ENCODE measurements at places on chromosomes 4 and X. TPM values are rescaled to one million over a fixed set of nuclear protein-coding genes. Genes with fewer than 3 reads are reported as not detected.

- DNase-seq = no peak
- H3K36me3 ChIP-seq = no peaks in the 10 kb centered on the region
- H3K4me1 ChIP-seq = peaks cover 2% of the 10 kb centered on the region
- H3K27me3 ChIP-seq = peaks cover 5% of the 10 kb centered on the region
- no peak overlapping the region for H3K4me3 ChIP-seq
- no peak overlapping the region for H3K27ac ChIP-seq
Observed at GRCh38 chrX:2538031-2538757, 37.4 kb upstream of the DHRSX start.

DNA sequence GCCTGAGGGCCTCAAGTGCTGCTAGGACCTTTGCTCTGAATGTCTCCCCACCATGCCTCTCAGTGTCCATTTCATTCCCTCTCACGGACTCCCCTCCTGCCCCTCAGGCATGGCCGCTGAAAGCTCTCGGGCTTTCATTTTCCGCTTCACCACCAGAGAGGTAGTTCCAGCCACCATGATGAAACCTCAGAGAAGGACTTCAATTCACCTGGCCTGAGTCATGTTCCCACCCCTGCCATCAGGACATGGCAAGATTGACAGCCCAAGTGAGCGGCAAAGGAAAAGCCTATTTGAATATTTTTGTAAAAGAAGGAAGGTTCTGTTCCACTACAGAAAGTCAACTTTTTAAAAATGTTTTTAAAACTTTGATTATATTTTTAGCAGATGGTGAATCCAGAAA, 249.3 kb upstream of the GALNT7 start:
- H3K4me3 ChIP-seq = no peak overlapping the region
- no peaks in the 10 kb centered on the region for H3K4me1 ChIP-seq
- no peak for DNase-seq
- H3K27ac ChIP-seq = no peak overlapping the region

DNA sequence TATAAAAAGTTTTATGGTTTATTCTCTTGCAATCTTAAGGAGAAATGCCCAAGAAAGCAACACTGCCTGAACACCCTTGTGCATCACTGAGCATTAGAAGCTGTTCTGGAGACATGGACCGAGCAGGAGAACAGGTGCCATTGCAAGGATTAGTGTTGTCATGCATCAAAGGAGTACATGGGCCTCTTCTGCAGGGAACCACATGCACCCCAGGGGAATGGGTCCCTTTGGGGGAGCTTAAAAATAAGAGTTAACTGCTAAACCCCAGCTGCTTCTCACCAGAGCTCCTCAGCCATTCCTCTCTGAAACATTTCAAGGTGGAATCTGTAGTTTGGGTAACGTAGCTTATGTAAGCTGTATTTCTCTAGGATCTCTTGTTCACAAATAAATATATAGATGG, 353.0 kb upstream of the SLC7A11 start:
- H3K4me1 ChIP-seq = no peaks in the 10 kb centered on the region
- H3K36me3 ChIP-seq = no peaks in the 10 kb centered on the region
- no peak overlapping the region for H3K4me3 ChIP-seq
- no peak for DNase-seq
- no peaks in the 10 kb centered on the region for H3K27me3 ChIP-seq

DNA sequence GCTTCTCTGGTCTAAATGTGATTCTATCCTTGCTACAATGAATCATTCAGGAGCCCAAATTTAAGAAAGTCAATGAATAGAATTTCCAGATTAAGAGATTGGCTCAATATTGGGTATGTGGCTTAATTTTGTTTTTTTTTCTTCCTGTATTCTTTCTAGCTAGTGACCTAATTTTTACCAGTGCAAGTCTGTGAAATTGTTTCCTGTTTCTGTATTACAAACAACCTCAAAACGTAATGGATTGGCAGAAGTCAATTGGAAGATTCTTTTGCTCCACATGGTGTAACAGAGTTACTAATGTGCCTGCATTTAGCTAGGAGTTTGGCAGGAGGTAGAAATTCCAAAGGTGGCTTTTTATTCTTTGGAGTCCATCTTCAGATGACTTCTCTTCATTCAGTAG, 17.6 kb downstream of the DYNLT3 start:
- H3K27ac ChIP-seq = no peak overlapping the region
- H3K4me3 ChIP-seq = no peak overlapping the region
- peaks cover 15% of the 10 kb centered on the region for H3K4me1 ChIP-seq
- no peak for DNase-seq
- H3K27me3 ChIP-seq = no peaks in the 10 kb centered on the region

DNA sequence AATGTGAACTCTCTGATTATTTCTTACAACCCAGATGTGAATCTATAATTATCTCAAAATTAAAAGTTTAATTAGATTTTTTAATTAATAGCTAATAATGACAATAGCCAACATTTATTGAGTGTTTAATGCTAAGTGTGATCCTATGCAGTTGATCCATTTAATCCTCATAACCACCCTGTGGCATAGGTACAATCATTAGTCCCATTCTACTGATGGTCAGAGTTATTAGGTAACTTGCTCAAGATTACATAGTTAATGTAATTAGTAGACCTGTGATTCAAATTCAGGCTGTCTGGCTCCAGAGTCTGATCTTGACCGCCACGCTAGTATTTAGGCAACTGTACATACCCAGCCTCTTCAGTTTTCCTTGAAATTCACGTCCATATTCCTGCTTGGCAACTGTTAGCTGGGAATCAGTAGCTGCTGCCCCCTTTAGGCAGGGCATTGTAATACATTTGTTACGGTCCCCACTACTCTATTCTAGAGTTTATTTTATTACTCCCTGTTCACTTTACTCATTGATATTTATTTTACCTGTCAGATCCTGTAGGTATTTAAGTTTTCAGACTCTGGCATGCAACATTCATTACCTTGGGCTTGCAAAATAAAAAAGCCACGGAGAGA, 20.6 kb upstream of the TEC start:
- H3K36me3 ChIP-seq = no peaks in the 10 kb centered on the region
- H3K4me3 ChIP-seq = no peak overlapping the region
- no peak for DNase-seq
- no peaks in the 10 kb centered on the region for H3K4me1 ChIP-seq

DNA sequence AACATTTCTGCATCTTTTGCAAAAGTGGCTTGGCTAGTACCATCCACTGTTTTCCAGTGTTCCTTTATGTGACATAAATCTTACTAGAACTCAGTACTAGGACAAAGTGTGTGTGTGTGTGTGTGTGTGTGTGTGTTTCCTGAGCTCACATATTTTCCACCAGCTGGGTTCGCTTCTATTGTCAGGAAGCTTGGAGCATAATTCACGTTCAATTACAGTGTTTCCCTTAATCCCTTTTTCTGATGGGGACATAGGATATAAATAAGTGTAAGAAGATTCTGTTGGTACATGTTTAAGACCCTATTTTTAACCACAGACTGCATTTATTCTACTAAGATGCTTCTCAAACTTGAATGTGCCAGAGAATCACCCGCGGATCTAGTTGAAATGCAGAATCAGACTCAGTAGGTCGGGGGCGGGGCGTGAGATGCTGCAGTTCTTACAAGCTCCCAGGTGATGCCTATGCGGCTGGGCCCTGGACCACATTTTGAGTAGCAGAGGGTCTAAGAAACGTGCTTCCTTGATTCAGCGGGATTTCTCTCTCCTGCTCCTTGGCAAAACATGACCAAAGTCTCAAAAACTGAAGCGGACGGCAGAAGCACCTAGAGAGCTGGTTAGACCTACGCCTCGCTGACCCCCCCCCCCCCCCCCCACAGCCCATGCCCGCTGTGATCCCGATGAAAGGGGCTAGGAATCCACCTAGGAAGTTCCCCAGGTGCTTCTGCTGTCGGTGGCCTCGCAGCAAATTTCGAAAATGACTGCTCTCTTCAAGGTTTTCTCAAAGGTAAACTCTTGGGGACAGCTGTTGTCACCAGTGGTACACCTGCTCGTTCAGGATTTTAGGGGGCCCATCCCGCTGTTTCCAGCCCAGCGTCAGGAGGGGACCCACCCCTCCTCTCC, 797 bp downstream of the CD99L2 start:
- peaks cover 2% of the 10 kb centered on the region for H3K4me1 ChIP-seq
- peak overlapping the region; percentile 75 for H3K4me3 ChIP-seq
- H3K36me3 ChIP-seq = no peaks in the 10 kb centered on the region
- no peaks in the 10 kb centered on the region for H3K27me3 ChIP-seq
- peak; percentile 18 for DNase-seq

- H3K27me3 ChIP-seq = no peaks in the 10 kb centered on the region
- no peak overlapping the region for H3K4me3 ChIP-seq
Observed at GRCh38 chrX:102085706-102086105, 39.8 kb upstream of the TCEAL2 start.

GRCh38 chr4:107066621-107067020, 30.5 kb upstream of the DKK2 start:
- no peak overlapping the region for H3K4me3 ChIP-seq
- no peak overlapping the region for H3K27ac ChIP-seq
- H3K36me3 ChIP-seq = no peaks in the 10 kb centered on the region
- no peak for DNase-seq
- H3K27me3 ChIP-seq = no peaks in the 10 kb centered on the region

- DNase-seq = no peak
- no peak overlapping the region for H3K27ac ChIP-seq
- no peaks in the 10 kb centered on the region for H3K36me3 ChIP-seq
- no peaks in the 10 kb centered on the region for H3K4me1 ChIP-seq
- H3K27me3 ChIP-seq = no peaks in the 10 kb centered on the region
- H3K4me3 ChIP-seq = no peak overlapping the region
Observed at GRCh38 chr4:52959541-52959940, 97.4 kb downstream of the RASL11B start.

DNA sequence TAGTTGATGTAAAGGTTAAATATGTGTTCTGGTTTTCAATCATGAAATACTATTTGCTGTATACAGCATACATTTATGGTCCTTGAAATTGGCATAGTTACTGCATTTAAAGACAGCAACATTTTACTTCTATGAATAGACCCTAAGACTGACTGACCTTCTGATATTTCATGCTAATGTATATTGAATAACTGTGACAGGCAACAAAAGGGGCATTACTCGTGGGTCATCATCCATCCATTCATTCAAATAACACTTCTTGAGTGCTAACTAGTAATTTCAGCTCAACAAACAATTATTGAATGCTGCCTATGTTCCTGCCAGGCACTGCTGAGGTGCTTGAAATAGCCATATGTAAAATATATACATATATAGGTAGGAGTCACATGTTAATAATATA, 92.8 kb upstream of the ADAMTS3 start:
- H3K4me3 ChIP-seq = no peak overlapping the region
- no peak overlapping the region for H3K27ac ChIP-seq
- DNase-seq = no peak
- H3K36me3 ChIP-seq = no peaks in the 10 kb centered on the region

- no peaks in the 10 kb centered on the region for H3K27me3 ChIP-seq
- no peak overlapping the region for H3K27ac ChIP-seq
- peaks cover 51% of the 10 kb centered on the region for H3K4me1 ChIP-seq
Observed at GRCh38 chr4:173242466-173243250, 74.0 kb downstream of the GALNT7 start.

- DNase-seq = no peak
- no peaks in the 10 kb centered on the region for H3K27me3 ChIP-seq
- H3K4me1 ChIP-seq = no peaks in the 10 kb centered on the region
- H3K4me3 ChIP-seq = no peak overlapping the region
- H3K27ac ChIP-seq = no peak overlapping the region
Observed at GRCh38 chr4:155099231-155099630, 109.2 kb upstream of the NPY2R start.

GRCh38 chrX:85003655-85004244, at the start of gene APOOL:
TSS of gene APOOL (plus strand) at chrX:85003877. CDS start at chrX:85003913, 36 bp downstream.
- peaks cover 13% of the 10 kb centered on the region for H3K4me1 ChIP-seq
- DNase-seq = peak; percentile 55
- H3K27ac ChIP-seq = peak within 1 kb of the TSS; percentile 71

DNA sequence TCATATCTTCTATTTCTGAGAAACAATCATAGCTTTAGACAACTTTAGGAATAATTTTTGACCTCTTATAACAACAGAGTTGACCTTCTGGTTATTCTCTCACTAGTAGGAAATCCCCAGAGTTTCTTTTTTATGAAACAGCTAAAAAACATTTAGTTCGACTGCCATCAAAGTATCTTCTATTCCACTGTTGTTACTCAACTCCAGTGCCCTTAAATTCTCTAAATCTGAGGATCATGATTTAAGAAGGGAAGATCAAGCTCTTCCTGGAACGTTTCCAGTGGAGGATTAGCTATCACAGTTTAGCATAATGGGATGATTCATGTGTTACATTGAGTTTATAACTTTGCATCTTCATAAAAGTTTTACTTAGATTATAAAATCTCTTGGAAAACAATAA, 134.9 kb upstream of the VEGFC start:
- no peaks in the 10 kb centered on the region for H3K27me3 ChIP-seq
- H3K27ac ChIP-seq = no peak overlapping the region
- no peak for DNase-seq
- H3K36me3 ChIP-seq = no peaks in the 10 kb centered on the region
- H3K4me1 ChIP-seq = no peaks in the 10 kb centered on the region

DNA sequence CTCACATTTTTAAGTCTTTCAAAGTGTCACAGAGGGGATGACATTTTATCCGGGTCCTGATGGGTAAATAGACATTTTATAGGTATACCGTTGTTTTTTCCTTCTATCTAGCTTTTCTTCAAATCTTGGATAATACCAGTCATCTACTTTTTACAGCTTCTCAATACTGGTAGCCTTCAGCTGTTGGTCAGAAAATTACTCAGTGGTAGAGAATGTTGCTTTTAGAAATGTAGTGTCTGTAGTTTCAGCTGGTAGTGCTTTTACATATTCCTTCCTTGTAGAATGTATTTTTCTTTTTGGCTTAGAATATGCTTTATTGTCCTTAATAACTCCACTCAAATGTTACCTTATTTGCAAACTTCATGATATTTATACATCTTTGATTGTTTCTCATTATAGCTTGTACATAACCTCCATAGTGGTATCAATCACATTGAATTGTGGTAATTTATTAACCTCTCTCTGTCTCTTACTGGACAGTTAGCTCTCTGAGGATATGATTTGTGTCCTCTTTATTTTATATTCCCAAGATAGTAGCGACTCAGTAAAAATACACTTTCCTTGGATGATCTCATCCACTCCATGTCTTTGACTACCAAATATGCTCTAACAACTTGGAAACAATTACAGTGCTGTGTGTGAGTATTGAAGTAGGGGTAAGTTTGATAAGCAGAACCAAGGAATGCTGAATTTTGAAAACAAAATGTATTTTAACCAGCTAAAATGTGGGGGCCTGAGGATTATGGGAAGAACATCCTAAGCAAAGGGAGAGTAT, 53.8 kb downstream of the RAP1GDS1 start:
- H3K4me1 ChIP-seq = no peaks in the 10 kb centered on the region
- no peaks in the 10 kb centered on the region for H3K27me3 ChIP-seq
- DNase-seq = no peak
- no peak overlapping the region for H3K4me3 ChIP-seq
- H3K36me3 ChIP-seq = peaks cover 17% of the 10 kb centered on the region
- H3K27ac ChIP-seq = no peak overlapping the region

Gene HSFX4
- not detected for total RNA-seq

Gene ARHGAP24
- 155 TPM for total RNA-seq

Gene IL1RAPL1
- total RNA-seq = not detected

Gene MAGEA2
- not detected for total RNA-seq

Gene PLCXD1
- total RNA-seq = 19.5 TPM

Gene TMPRSS11F
- not detected for total RNA-seq

Gene FGG
- total RNA-seq = not detected

Gene UGT2B15
- total RNA-seq = 0.44 TPM

Data from activated B cell treated with CpG ODN at 0.5 μM for 24 hours (primary cell).